Activated T-cell treated with anti-CD3 and anti-CD28 coated beads, Interleukin-2, amount 50 U/mL, for 24 hours (primary cell): ENCODE measurements at places on chromosomes 6 and 20.

DNA sequence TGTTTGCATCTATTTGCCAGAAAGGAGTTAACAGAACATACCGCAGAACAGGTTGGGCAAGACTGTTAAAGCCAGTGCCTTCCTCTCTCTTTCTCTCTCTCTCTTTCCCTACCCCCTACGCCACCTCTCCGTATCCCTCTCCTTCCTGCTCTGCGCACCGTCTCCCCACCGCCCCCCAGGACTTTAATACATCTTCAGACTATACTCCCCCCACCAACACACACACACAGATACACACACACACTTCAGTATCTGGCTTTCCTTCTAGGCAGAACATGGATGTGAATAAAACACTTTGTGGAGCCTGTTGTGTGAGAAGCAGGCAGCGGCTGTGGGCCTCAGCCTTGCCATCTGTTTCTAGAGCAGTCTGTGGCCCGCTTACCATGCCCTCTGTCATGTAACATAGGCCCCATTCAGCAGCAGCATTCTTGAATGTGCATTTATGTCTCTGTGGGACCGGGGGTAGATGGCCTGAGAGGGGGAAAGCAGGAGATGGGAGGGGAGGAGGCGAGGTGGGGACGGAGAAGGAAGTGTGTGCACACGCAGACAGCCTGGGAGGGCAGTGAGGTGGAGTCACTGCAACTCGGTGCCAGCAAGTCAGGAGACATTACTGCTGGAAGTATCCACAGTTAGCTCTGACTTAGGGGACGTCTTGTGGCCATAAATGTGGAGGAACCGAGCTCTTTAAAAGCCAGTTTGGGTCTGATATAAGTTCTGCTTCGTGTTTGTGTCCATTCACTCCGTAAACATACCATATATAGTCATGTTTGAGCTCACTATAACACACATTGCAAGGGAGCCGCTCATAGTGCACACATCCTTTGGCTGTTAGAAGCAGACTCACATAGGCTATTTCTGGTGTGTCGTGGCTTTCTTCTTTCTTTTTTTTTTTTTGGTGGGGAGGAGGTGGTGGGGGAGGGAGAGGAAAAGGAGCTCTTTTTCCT is 38.4 kb downstream of the RREB1 start:
- DNase-seq: no peak

DNA sequence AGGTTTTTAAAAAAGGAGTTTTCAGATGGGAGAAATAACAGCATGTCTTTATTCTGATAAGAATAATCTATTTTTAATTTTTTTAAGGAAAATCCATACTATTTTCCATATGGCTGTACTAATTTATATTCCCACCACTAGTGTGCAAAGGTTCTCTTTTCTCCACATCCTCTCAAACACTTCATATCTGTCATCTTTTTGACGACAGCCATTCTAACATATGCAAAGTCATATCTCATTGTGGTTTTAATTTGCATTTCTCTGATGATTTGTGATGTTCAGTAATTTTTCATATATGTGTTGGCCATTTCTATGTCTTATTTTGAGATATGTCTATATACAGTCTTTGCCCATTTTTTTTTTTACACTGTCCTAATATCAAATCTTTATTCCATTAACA is 280.6 kb upstream of the RUNX2 start:
- DNase-seq: no peak

DNA sequence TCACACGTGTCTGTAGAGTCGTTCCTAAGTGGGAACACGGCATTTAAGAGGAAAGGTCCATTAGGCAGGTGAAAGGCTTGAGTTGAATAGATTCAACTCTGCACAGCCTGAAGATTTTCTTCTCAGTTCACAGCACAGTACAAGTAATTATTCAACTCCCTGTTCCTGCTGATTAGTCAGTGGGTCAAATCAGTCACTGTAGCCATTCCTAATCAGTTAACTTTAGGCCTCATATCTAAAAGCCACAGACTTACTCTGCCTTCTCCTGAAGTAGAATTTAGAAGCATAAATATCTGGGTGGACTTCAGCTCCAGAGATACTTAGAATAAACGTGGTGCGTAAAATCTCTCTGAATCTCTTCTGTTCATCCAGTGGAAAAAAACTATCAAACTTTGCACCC is 872.4 kb downstream of the C6orf118 start:
- DNase-seq: no peak

DNA sequence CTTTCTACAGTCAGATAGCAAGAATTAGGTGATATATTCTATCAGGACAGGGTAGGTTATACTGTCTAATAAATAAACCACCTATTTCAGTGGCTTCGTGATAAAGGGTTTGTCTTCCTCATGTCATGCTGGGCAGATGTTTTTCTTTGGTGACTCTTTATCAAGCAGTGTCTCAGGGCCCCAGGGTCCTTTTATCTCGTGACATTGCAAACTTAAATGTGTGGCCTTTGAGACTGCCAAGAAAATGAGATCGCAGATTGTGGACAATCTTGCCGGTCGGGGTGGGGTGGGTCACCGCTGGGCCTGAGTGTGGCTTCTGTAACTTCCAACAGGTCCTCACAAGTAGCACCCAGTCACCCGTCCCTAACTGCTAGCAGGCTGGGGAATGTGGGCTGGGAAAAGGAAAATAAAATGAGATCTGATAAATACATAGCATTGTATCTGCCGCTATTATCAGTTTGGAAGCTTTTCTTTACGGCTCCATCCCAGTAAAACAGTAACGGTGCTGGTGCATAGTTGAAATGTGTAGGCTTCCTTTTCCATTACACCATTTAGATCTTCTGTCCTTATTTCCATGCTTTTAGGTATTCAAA is 50.5 kb upstream of the BMP6 start:
- no peak for DNase-seq

GRCh38 chr6:147973806-147974205 is 368.8 kb upstream of the SASH1 start:
- no peak for DNase-seq
